ENCODE measurements at places on chromosomes 12 and 14. TPM values are rescaled to one million over a fixed set of nuclear protein-coding genes. Genes with fewer than 3 reads are reported as not detected.

- no peak overlapping the region for H3K4me3 ChIP-seq
- H3K27ac ChIP-seq, result no peak overlapping the region
- no peaks in the 10 kb centered on the region for H3K27me3 ChIP-seq
- no peaks in the 10 kb centered on the region for H3K4me1 ChIP-seq
- no peaks in the 10 kb centered on the region for H3K36me3 ChIP-seq
These were observed 121.7 kb downstream of the CCER1 start for GRCh38 chr12:90833228-90833627.

DNA sequence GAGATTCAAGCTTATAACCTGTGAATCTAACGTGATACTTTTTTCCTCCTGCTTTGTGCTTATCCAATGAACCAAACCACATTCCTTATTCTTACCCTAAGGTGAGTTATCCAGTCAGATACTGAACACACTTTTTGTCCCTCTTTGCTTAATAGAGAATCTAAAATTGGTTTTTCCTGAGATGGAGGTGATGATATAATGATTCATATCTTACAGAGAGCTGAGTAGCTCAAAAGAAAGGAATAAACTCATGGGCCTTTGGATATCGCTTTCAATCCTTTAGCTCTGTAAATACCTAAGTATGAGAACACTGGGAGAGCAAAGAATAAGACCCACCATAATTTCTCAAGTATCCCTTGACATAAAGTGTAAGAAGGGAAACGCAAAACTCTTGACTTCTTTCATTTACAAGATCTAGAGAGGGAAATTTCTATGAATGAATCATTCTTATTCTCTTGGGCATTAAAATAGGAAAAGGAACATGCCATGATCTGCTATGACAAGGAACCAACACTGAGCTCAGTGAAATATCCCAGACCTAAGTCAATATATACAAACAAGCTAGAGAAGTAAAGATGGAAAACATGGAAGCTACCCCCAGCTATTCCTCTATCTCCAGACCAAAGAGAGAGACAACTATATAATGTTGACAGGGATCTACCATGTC is 81.8 kb upstream of the STAC3 start:
- DNase-seq, result no peak
- H3K27ac ChIP-seq, result no peak overlapping the region
- H3K27me3 ChIP-seq, result no peaks in the 10 kb centered on the region
- no peaks in the 10 kb centered on the region for H3K4me1 ChIP-seq
- H3K4me3 ChIP-seq, result no peak overlapping the region

DNA sequence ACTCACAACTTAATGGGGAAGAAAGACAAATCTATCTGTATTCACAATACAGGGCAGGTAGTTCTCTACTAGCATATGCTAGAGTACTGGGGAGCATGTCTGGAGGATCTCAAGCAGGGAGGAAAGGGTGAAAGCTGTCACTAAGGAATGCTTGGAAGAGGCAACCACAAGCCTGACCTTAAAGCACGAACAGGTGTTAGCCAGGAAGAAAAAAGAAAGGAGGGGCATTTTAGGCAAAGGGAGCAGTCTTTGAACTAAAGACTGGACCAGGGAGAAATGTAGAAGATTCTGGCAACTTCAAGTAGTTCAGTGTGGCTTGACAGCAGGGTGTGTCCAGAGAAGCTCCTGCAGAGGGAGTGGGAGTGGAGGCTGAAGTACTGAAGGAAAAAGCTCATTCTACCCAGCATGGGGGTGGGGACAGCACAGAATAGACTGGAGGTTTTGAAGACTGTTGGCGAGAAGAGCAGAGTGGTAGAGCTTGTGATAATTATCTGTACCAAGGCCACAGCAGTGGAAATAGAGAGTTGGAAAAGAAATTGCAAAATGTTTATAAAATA is 50.9 kb downstream of the AP5M1 start:
- no peak for DNase-seq
- H3K4me1 ChIP-seq, result no peaks in the 10 kb centered on the region
- no peaks in the 10 kb centered on the region for H3K27me3 ChIP-seq
- H3K36me3 ChIP-seq, result no peaks in the 10 kb centered on the region
- H3K27ac ChIP-seq, result no peak overlapping the region

DNA sequence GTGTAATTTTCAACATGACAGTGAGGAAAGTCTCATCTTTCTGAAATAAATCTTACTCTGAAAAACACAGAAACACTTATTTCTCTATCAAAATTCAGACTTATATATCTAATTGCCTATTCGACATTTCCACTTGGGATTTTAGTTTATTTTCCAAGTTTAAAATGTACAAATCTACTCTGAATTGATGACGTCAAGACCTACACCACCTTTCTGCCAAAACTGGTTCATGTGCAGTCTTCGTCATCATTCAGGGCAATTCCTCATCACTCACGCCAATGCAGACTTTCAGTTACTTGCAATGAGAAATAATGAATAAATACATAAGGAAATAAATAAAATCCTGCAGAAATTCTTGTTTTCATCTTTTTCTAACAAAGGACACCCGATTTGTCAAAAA is 843.8 kb downstream of the C12orf50 start:
- no peaks in the 10 kb centered on the region for H3K36me3 ChIP-seq
- H3K27me3 ChIP-seq, result no peaks in the 10 kb centered on the region
- H3K4me1 ChIP-seq, result no peaks in the 10 kb centered on the region
- no peak overlapping the region for H3K27ac ChIP-seq

GRCh38 chr12:29804019-29804418 is 20.3 kb upstream of the TMTC1 start:
- no peak overlapping the region for H3K4me3 ChIP-seq
- no peaks in the 10 kb centered on the region for H3K27me3 ChIP-seq
- no peak overlapping the region for H3K27ac ChIP-seq
- H3K36me3 ChIP-seq, result no peaks in the 10 kb centered on the region

DNA sequence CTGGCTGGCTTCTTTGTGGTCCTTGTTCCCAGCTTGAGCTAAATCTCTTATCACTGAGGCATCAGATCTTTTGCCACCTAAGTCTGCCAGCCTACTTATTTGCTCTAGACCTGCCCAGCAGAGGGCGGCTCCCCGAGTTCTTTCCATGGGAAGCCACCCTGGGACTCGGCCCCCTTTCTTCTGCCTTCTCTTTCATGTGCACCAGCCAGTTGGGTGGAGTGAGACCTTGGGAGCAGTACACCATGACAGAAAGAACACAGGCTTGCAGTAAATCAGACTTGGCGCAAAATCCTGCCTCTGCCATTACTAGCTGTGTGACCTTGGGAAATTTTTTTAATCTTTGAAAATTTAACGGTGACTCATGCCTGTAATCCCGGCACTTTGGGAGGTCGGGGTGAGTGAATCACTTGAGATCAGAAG is 7.4 kb downstream of the SMAGP start:
- H3K27ac ChIP-seq, result peak overlapping the region; percentile 84
- no peaks in the 10 kb centered on the region for H3K36me3 ChIP-seq
- peaks cover 13% of the 10 kb centered on the region for H3K4me1 ChIP-seq

Gene DHH
- not detected for total RNA-seq

Gene IRAK3
- total RNA-seq, result 6.2 TPM

Gene FSCB
- not detected for total RNA-seq

Measured in body of pancreas (tissue), 4 donors.